NCI-H446 treated with DMSO at 0.1 percent for 48 hours (cell line): ENCODE measurements at places on chromosomes 16 and 17.

- no peak for DNase-seq
Measured at GRCh38 chr16:50144211-50144610, 8.9 kb upstream of the TENT4B start.

DNA sequence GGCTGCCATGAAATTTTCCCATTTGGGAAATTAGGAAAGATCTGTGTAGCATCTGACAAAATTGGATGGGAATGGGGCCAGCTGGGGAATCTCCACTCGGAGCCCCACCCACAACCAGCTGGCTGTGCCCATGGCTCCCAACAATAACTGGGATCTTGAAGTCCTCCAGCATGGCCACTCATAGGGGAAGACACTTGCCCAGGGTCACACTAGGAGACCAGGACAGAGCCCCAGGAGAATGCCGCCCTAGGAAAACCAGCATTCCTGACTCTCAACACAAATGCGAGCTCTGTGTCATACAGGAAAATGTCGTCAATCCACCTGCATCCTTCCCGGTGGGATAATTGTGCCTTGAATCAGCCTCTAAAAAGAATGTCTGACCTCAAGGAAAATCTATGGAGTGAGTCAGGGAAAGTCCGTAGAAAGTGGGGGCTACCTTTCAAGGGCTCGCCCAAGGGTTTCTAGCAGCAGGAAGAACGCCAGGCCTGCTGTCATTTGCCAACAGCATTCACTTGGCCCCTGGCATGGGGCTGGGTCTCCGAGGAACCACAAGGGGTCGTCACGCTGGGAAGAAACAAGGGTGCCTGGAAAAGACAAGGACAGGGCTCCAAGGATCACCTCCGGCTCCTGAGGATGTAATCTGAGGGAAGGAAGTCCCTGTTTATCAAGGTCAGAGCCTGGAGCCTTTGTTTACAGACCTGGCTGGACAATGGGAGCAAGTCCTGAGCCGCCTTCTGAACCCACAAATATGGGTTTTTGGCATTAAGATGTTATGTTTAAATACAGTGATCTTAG, 15.9 kb downstream of the CDH5 start:
- no peak for DNase-seq

GRCh38 chr16:31214708-31215286, 878 bp downstream of the TRIM72 start:
- DNase-seq = no peak

GRCh38 chr17:79473111-79473875, 137.6 kb downstream of the RBFOX3 start:
- peak; percentile 8 for DNase-seq

GRCh38 chr17:58669853-58670252, 22.0 kb downstream of the TEX14 start:
- no peak for DNase-seq
